ENCODE measurements at places on chromosomes 6 and 20.

GRCh38 chr20:36591854-36592641, 13.5 kb upstream of the RAB5IF start:
- no peak for DNase-seq

- DNase-seq = no peak
Observed at GRCh38 chr20:53370345-53370961, 223.2 kb downstream of the ZNF217 start.

- DNase-seq = no peak
Observed at GRCh38 chr6:3381233-3381921, 75.5 kb downstream of the SLC22A23 start.

DNA sequence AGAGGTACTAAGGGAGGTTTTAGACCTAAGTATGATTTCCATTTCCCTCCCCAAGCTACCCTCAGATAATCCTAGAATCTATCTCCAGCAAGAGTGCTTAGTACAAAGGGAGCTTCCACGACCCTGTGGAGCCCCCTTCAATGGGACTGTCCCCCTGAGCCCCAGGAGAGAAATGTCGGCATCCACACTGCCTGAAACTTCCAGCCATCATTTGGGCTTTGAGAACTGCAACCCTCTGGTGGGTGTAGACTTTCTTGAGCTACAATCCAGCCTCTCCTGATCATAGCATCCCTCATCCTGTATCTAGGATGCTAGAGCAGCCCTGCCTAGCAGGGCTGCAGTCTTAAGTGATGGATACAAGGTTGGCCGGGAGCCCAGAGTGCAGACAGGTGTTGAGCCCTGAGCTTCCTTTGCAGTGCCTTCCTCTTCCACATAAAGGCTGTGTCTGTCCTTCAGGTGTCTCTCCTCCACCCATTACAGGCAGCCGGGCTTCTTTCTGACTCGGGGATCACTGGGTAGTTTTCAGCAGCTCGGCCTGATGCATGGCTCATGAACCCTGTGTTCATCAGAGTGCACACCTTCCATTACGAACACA, 424.5 kb downstream of the PREX1 start:
- no peak for DNase-seq

DNA sequence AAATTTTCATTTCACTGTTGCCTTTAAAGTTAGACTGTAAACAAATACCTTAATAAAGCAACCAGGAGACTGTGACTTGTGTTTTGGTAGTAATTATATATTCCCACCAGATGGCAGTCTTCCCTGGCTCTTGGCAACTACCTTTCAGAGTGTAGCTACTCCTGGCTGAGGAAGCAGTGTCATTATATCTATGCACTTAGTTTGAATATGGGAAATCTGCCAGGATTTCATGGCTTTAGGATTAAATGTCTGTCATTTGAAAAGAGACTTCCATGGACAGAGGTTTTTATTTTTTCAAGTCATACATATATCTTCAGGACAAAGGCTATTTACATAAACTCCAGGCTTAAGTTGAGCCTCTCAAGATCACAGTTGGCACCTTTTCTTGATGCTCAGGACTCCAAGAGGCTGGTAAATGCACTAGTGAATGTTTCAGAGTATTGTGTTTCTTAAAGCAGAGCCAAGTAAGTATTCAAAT, 160.1 kb downstream of the C6orf58 start:
- DNase-seq = no peak

- no peak for DNase-seq
Observed at GRCh38 chr6:32945108-32945760, 4.4 kb upstream of the HLA-DMB start.

DNA sequence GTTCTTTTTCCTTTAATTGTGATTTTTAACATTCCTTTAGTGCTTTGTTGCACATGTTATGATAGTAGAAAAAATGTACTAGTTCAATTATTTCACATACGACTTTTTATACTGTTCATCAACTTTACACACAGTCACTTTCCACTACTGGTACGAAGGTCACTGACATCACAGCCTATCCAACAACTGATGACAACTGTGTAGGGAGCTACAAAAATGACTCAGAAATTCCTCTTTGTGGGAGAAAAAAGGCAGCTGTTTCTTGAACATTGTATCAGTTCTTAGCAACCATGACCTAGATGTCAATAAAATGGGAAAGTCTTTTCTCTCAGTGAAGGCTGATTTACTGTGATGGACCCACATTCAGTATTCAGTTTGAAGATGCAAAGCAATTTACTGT, 7.0 kb upstream of the ID4 start:
- DNase-seq = no peak

GRCh38 chr6:113433335-113433991, 423.7 kb upstream of the MARCKS start:
- DNase-seq = no peak

DNA sequence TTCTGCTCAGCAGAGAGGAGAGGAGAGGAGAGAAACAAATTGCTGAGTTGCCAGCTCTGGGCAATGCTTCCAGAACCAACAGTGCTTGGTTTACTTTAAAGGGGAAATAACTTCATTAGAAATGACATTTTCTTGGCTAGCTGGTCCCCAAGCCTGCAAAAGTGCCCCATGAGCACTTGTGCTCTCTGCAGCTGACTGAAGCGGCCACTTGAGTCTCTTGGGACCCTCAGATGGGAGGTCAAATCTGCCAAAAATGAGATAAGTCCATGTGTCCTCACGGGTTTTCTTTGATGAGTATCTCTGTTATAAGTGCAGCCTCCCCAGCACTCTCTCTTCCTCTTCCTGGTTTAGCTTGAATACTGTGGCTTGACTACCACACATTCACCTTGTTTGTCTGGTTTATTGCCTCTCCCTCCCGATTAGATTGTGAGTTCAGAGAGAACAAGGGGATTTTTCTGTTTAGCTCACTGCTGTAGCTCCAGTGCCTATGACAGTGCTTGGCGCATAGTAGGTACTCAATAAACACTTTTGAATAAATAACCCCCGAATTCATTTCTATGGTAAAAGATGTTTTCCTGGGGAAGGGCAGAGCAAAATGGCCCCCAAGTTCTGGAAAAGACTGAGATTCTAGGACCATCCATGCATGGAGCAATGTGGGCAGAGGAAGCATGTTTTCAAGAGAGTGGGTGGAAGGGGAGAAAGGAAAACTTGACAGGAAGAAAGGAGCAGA, 7.0 kb upstream of the RIN2 start:
- DNase-seq = no peak

- no peak for DNase-seq
Observed at GRCh38 chr6:117771403-117771802, 96.1 kb downstream of the NUS1 start.

DNA sequence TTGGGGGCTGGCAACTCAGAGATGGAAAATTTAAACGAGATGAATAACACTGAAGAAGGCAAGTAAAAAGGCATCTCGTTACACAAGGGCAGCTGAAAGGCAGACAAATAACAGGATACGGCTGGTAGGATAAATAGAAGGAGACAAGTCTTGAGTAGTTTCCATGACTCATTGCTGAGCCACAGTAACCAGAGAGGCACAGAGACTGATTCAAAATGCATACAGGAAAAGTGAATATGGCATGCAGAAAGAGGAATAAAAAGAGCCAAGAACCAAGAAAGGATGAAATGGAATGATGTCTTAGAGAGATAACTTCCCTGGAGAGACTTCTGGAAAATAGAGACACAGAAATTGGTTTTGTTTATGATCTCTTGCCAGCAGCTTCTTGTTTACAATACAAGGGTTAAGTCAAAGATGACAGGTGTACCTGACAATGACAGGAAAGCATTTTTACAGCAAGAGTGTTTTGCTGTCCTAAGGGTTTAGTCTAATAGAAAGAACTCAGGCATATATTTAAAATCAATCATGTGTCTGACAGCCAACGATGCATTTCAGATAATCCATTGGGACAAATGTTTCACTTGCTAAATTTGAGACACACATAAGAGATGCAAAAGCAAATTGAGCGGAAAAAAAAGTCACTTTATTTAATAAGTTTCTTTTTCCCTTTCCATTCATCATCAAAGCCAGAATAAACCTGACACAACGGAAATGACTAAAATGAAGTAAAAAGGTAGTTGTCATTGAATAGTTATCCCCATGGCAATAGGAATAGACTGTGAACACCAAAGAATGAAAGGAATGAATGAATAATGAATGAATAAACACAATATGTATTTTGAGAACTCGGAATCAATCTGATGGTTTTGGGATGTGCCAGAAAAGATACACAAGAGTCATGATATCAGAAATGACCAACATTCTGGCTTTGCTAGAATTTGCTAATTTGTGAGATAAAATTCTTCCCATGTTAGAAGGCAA, 68.0 kb upstream of the KCNQ5 start:
- DNase-seq = no peak

DNA sequence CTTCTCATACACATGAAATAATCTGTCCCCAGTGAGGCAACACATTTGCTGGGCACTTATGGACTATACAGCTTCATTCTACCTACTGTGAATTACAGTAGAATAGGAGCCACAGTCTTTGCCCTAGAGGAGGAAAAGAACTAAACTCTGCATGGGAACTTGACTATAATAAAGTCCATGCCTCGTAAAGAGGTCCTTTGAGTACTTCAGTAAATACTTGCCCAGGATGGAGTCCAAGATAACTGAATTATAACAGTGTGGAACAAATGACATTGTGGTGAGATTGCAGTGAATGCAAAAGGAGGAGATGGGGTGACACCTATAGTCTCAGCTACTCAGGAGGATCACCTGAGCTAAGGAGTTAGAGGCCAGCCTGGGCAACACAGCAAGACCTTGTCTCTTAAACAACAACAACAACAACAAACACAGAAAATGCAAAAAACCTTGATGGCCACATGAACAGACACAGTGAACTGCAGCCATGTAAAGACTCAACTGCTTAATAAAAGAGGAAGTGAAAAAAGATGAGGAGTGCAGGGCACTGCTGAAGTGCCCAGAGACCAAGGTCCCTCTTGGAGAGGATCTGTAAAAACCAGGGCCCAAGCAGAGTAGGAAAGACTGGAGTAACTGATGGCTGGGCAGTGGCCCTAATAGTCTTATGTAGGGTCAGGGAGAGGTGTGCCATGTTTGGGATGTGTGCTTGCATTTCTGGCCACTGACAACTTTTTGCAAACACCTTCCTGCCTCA, 3.7 kb downstream of the MRPS18A start:
- no peak for DNase-seq

GRCh38 chr6:142414462-142415250, 112.8 kb downstream of the ADGRG6 start:
- no peak for DNase-seq

- no peak for DNase-seq
Observed at GRCh38 chr6:14498748-14499147, 381.2 kb downstream of the CD83 start.

DNA sequence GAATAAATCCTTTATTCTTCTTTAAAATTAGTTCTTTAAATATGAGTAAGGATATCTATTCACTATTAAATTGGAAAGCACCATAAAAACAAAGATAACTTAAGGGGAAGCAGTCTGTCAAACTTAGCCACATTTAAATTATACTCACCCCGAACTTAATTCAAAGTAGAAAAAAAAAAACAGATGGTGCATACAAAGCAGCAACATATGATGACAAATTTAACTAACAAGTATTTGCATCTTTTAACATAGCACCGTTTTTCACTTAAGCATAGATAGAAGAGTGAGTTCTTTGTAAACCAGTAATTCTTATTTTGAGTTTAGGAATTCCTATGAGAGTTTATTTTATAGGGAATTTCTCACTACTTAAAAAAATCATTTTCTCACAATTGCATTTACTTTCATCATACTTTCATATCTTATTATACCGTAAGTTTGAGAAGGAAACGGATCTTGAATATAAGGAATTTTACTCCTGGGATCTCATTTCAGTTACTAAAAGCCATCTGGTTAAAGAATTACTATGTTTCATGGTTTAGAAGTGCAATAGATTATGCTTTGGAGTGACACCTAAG, 828.2 kb upstream of the MAP3K7 start:
- DNase-seq = no peak

DNA sequence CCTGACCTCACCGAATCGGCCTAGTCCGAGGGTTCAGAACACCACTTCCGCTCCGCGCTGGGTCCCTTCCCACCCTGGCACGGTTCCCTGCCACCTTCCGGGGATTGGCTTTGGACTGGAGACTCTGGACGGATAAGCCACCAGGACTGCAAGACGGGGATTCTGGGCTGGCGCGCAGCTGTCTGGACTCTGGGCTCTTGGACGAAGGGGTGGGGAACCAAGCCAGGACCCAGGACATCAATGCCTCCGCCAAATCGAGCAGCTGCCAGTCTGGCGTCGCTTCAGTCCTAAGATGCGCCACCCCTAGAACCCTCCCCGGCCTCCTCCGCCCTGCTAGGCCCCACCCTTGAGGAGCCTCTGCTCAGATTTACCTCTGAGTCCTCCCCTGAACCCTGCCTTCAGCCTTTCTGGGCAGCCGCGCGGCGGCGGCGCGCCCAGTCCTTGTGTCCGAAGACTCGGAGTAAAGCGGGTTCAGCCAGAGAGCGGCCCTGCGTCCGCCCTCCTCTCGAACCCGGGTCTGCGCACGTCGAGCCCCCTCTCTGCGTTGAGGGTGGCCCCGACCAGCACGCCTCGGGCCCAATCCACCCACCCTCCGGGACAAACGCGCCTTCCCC, 1.2 kb downstream of the KCNK17 start:
- DNase-seq = no peak

- DNase-seq = no peak
Observed at GRCh38 chr6:87697581-87698546, 4.2 kb downstream of the AKIRIN2 start.

- DNase-seq = no peak
Observed at GRCh38 chr6:54274383-54274782, 33.9 kb upstream of the TINAG start.

DNA sequence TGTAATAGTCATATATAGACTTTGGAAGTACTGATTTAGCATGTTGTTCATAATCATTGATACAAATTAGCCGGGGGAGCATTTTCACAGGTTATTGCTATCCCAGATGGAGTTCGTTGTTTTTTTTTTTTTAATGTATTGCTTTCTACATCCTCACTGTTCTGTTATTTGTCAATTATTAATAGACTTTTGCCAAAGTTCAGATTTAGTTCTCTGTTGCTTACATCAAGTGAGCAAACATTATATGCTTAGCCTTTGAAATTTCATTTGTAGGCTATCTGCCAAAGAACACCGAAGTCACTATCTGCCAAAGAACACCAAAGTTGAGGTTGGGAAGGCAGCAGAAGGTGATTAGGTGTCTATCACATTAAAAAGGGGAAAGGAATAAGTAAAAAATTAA, at the start of gene HAO1:
Gene HAO1, minus strand, starts transcription at position 118 of the 400 bp plus-strand sequence. Its CDS starts 36 bp downstream, at position 82.
- DNase-seq = no peak

DNA sequence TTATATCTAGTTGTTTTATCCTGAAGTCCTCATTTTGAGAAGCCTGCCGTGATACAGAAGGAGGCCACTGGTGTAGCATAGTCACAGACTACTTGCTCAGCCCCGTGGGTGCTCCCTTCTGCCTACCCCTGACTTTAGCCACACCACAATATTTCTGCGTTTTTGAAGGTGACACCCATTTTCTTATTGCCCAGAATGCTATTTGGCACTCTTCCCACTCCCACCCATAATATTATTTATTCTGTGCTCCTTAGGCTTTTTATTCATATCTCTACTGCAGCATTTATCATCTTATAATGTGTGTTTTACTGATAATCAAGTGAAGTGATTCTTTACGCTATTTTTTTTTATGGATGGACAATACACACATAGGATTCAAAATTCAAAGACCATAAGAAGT, 107.3 kb downstream of the OR2B2 start:
- no peak for DNase-seq

- no peak for DNase-seq
Observed at GRCh38 chr6:54134935-54135334, 23.7 kb downstream of the MLIP start.
